ENCODE measurements at places on chromosomes 12 and 14.

GRCh38 chr14:99575043-99576023 lies 28.7 kb downstream of the CCDC85C start:
- H3K4me1 ChIP-seq = peaks cover 59% of the 10 kb centered on the region
- H3K27me3 ChIP-seq = no peaks in the 10 kb centered on the region
- H3K27ac ChIP-seq = peak overlapping the region; percentile 57

DNA sequence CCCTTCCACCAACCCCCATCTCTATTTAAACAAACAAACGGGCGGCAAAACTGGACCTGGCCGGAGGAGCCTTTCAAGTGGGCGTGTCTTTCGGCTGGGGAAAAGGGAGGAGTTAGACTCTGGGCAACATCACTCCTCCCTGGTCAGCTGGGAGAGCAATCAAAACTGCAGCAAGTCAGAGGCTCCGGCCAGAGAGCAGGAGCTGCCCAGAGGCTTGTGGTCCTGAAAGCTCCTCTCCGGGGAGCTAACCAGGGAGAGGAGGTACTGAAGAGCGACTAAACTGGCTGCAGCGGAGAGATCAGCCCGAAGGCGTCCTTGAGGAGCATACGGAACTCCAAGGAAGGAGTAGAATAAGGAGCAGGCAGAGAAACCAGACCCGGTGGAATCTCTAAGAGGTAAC lies at the start of gene NEUROD4:
TSS of gene NEUROD4 (plus strand) at position 191 of the 400 bp plus-strand sequence. CDS start 6,466 bp downstream, outside the sequence.
- H3K27ac ChIP-seq = no peak within 1 kb of the TSS
- peaks cover 23% of the 10 kb centered on the region for H3K27me3 ChIP-seq
- no peak for DNase-seq
- no peaks in the 10 kb centered on the region for H3K4me1 ChIP-seq

DNA sequence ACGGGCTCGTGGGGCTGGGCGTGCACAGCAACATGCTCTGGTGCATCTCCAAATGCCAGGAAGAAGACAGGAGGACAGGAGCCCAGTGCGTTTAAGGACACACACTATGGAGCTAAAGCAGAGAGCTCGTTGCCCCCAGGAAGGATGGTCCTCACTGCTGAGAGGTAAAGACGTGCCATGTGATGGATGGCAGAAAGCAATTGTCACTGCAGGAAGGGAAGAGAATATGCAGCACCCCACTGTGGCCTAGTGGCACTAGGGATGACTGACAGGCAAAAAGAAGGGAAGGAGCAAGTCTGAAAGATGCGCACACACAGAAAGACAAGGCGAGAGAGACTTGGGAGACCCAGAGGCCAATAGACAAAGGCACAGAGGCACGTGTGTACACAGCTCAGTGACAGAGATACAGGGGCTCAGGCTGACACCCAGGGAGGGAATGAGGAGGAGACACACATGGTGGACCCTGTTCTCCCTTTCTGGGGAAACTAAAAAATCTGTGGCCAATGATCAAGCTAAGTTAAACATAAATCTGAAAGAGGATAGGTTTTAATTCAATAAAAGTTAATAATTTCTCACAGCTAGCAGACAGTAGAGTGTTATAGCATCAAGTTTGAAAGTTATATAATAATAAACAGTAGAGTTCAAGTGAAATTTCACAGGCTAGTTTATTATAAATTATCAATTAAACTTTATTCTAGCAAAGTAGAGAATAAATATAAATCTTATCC lies 78.8 kb downstream of the CRACR2A start:
- H3K27ac ChIP-seq = no peak overlapping the region
- H3K4me1 ChIP-seq = no peaks in the 10 kb centered on the region
- H3K36me3 ChIP-seq = no peaks in the 10 kb centered on the region
- no peak overlapping the region for H3K4me3 ChIP-seq

- no peaks in the 10 kb centered on the region for H3K36me3 ChIP-seq
- H3K4me1 ChIP-seq = no peaks in the 10 kb centered on the region
- H3K27me3 ChIP-seq = no peaks in the 10 kb centered on the region
- no peak overlapping the region for H3K4me3 ChIP-seq
Observed at GRCh38 chr12:75103822-75104221, 105.8 kb downstream of the KCNC2 start.

DNA sequence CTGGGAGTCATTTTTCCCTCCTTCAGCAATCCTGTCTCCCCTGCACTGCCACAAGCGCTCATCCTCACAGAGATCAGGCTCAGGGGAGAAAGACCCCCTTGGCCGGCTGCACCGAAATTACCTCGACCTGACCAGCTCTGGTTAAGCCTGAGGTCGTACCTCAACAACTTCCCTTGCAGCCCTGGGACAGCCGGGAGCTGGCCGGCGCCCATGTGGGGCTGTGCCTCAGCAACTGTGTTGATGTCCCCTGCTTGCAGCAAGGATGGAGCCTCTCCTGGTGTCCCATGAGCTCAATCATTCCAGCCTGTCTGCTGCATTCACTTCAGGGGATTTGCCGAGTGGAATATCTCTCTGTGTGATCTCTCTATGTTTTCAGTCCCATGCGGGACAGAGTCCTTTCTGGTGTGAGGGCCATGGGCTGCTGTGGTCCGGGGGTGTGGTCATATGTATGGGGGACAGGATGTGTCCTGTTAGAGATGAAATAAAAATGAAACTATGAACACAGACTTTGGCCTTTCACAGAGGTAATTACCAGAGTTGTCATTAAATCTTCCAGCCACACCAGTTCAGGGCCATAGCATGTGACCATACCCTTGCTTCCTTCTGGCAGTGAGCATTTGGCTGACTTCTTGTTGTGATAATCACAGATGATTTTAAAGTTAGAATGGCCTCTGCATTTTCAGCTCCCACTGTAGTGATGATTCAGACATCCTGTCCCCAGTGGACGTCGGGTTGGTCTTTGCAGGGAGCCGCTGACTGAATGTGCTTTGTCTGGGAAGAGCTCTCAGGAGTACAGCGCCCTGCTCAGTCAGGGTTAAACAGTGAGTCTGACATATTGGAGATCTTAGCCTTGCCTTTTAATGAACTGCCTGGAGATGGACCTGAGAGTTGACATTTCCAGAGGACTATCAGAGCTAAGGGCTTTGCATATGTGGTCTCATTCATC lies 405.9 kb downstream of the AACS start:
- H3K4me3 ChIP-seq = no peak overlapping the region
- H3K27ac ChIP-seq = no peak overlapping the region
- H3K4me1 ChIP-seq = no peaks in the 10 kb centered on the region

DNA sequence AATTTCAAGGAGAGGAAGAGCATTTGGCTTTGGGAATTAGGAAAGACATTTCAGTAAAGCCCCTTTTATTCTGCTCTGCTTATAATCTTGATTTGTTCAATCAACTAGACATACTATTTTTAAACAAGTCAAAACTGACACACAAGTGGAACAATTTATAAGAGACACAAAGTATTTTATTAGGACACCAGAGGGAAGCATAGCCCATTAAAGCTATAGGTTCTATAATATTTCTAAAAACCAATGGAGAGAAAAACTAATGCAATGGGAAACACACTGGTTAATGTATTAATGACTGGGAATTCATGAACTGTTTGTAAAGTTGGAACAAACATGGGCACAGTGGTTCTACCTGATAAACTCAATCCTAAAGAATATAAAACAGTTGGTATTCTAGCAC lies 15.3 kb upstream of the CERS5 start:
- no peak for DNase-seq
- no peaks in the 10 kb centered on the region for H3K4me1 ChIP-seq
- H3K4me3 ChIP-seq = no peak overlapping the region

- H3K27ac ChIP-seq = no peak overlapping the region
- no peaks in the 10 kb centered on the region for H3K4me1 ChIP-seq
- no peak overlapping the region for H3K4me3 ChIP-seq
- no peak for DNase-seq
- no peaks in the 10 kb centered on the region for H3K36me3 ChIP-seq
Observed at GRCh38 chr14:38716926-38717325, 386.1 kb downstream of the SEC23A start.

DNA sequence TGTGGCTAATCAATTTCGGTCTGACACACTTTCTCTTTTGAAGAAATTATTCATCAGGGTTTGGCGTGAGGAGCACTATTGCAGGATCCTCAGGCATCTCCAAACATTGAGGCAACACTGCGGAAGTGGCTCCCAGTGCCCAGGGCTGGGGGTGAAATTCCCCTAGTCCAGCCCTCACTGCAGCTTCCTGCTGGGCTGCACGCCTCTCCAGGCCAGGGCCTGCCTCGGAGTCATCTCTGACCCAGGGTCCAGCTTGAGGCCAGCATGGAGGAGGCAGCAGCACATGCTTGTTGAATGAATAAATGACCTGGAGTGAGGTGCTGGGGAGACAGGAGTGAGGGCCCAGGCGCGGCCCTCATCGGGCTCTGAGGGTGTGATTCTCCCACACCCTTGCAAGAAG lies 36.0 kb upstream of the TDRD9 start:
- H3K27ac ChIP-seq = no peak overlapping the region
- H3K27me3 ChIP-seq = no peaks in the 10 kb centered on the region
- H3K4me3 ChIP-seq = no peak overlapping the region
- peaks cover 24% of the 10 kb centered on the region for H3K4me1 ChIP-seq
- no peaks in the 10 kb centered on the region for H3K36me3 ChIP-seq

DNA sequence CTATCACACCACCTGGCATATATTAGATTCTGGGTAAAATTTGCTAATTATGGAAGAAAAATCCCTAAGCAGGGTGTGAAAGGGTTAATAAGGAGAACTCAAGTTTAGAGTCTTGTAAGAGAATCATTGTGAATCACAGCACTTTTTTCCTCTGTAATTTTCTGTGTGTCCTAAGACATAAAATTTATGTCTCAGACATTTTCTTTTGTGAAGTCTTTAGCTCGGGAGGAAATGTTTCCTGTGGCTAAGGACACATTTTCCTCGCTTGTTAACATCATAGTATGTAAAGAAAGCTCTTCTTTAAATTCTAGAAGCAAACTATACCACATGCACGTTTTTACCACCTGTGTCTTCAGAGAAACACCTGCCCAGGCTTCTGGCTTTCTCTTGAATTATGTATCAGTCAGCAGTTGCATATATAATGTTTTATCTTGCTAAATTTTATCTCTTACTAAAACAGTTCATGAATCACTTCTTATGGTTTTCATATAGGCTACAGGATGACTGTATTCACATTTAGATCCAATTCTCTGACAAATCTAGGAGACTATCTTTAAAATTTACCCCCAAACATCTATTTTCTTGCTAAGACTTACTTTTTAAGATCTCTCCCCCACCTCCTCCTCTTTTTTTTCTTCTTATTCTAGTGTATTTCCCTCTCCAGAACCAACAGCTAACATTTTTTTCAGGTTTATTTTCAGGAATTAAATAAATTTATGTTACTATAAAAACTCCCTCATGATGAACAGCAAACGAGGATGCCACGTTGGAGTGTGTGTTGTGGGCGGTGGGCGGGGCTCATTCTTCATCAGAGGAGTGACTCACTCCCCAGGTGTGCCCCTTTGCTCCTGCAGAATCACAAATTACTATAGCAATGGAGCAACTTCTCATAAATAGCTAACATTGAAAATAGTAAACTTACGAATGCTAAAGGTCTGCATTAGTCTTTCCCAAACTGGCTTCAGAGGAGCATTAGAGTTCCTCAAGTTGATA lies 11.6 kb upstream of the CSRP2 start:
- no peaks in the 10 kb centered on the region for H3K4me1 ChIP-seq
- no peak overlapping the region for H3K27ac ChIP-seq
- no peaks in the 10 kb centered on the region for H3K27me3 ChIP-seq
- H3K4me3 ChIP-seq = no peak overlapping the region
- no peak for DNase-seq

DNA sequence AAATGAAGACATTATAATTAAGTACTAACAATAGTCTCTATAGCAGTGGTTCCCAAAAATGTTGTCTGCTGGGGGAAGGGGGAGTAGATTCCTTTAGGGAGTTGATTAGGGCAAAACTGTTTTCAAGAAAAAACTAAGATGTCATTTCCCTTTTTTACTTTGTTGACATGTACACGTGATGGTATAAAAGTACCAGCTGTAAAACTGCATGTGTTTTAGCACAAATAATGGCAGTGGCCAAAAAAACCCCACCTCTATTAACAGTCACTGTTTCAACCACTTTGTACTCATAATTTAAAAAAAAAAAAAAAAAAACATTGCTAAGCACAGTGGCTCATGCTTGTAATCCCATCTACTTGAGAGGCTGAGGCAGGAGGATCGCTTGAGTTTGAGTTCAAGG lies 61.7 kb downstream of the PPP1R12A start:
- H3K4me3 ChIP-seq = no peak overlapping the region
- peaks cover 19% of the 10 kb centered on the region for H3K36me3 ChIP-seq
- no peak overlapping the region for H3K27ac ChIP-seq

GRCh38 chr12:61998791-61999190 lies 261.4 kb upstream of the USP15 start:
- H3K36me3 ChIP-seq = no peaks in the 10 kb centered on the region
- H3K27me3 ChIP-seq = no peaks in the 10 kb centered on the region
- no peak overlapping the region for H3K27ac ChIP-seq
- no peak overlapping the region for H3K4me3 ChIP-seq
- DNase-seq = no peak

GRCh38 chr14:53528185-53528671 lies 375.1 kb upstream of the DDHD1 start:
- no peak overlapping the region for H3K4me3 ChIP-seq
- no peak for DNase-seq
- no peaks in the 10 kb centered on the region for H3K4me1 ChIP-seq
- H3K27me3 ChIP-seq = no peaks in the 10 kb centered on the region
- H3K27ac ChIP-seq = no peak overlapping the region
- no peaks in the 10 kb centered on the region for H3K36me3 ChIP-seq

DNA sequence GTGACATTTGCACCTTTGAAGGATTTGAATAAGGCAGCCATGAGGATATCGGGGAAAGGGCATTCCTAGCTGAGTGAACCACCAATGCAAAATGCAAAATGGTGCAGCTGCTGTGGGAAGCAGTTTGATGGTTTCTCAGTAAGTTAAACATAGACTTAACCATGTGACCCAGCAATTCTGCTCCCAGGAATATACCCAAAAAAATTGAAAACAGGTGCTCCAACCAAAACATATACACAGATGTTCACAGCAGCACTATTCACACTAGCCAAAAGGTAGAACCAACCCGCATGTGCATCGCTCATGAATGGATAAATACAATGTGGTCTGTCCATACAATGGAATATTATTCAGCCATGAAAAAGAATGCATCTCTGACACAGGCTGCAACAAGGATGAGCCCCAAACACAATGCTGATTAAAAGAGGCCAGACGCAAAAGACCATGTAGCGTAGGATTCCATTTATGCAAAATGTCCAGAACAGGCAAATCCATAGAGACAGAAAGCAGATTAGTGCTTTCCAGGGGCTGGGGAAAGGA lies 215.0 kb upstream of the MYL2 start:
- H3K36me3 ChIP-seq = no peaks in the 10 kb centered on the region
- no peaks in the 10 kb centered on the region for H3K4me1 ChIP-seq
- no peak overlapping the region for H3K4me3 ChIP-seq
- peaks cover 82% of the 10 kb centered on the region for H3K27me3 ChIP-seq
- no peak overlapping the region for H3K27ac ChIP-seq

DNA sequence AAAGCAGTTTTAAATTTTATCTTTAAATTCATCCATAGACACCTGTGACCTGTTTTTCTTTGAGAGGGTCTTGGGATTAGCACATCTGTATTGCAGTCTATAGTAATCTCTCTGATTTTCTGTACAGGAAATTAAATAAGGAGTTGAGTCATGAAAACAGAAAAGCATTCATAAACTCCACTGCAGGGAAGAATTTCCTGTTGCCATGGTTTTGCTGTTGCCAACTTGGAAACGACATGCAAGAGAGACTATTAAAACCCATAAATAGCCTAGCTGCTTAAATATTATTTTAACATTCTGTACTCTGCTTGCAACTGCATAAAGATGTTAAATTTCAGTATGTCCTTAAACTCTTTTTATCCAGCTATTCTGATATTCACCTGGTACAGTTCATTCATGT lies 281.0 kb upstream of the RGS6 start:
- H3K27me3 ChIP-seq = no peaks in the 10 kb centered on the region
- peaks cover 20% of the 10 kb centered on the region for H3K36me3 ChIP-seq
- H3K4me3 ChIP-seq = no peak overlapping the region
- DNase-seq = no peak
- peaks cover 27% of the 10 kb centered on the region for H3K4me1 ChIP-seq

Measured in PC-9 (cell line).